ENCODE measurements at places on chromosomes 4 and X.

DNA sequence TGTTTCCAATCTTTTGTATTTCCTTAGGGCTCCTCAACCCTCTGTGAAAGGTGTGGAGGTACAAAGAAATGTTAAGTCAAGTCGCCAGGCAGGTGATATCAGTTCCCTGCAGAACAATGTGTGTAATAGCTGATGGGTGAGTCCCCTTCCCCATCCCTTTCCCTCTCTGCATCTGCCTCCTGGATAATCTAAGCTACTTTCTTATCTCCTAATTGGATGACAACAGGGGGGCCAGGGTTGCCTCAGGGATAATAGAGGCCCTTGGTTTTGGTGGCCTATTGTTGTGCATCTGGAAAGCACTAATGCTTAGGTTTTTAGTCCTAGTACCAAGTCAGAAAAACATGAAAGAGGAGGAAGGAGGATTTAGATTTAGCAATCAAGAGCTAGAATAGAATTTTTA is 29.1 kb downstream of the MAGED1 start:
- no peak for DNase-seq

DNA sequence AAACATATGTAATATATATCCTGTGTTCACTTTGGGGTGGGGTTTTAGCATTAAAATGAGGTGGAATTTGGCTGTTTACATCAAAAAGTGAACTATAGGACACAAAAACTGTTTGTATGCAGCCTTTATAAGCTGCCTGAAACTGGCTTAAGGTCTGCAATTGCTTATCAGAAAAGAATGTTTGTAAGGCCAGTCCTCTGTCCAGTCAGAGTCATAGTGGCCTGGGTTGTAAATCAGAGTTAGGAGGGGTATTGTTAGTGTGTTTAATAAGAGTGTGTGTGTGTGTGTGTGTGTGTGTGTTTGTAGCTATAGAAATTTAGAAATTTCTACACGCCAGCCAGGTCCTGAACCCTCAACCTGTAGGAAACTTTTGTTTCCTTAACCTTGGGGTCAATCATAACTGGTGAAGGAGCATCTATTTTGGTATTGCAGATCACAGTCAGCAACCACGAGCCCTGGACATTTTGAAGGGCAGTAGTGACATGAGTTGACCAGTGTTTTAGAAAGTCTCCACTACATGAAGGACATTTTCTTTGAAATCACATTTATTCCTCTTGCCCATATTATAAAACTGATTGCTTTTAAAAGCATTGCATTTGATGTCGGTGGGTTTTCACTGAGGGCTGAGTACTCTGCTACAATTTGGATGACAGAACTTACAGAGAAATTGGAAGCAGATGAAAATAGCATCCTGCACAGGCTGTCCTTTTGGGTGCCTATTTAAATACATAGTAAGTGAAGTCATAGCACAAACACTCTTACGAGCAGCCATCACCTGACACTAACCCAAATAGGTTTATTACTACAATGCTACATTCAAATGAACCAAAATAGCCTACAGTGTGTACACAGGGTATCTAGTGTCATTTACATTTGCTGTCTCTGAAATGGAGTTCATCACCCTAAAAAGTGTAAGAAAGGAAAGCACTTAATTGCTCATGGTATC is 11.2 kb upstream of the TMEM154 start:
- no peak for DNase-seq

DNA sequence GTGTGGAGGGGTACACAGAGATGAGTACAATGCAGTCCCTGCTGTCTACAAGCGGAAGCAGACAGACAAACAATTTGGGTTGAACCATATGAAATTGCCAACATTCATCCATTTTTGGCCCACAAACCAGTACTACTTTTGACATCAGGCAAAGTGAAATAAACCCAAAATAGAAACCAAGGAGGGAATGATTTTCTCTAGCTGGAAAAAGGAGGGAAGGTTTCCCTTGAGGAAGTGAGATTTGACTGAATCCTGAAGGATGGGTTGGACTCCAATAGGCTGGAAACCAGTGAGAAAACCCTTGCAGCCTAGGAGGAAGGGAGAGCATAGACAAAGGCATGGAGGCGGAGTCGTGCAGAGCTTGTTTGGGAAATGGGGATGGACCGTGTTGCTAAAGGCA is 63.5 kb upstream of the PJA1 start:
- no peak for DNase-seq

- DNase-seq, result no peak
Measured at GRCh38 chrX:117636826-117637225, 479.8 kb downstream of the KLHL13 start.

DNA sequence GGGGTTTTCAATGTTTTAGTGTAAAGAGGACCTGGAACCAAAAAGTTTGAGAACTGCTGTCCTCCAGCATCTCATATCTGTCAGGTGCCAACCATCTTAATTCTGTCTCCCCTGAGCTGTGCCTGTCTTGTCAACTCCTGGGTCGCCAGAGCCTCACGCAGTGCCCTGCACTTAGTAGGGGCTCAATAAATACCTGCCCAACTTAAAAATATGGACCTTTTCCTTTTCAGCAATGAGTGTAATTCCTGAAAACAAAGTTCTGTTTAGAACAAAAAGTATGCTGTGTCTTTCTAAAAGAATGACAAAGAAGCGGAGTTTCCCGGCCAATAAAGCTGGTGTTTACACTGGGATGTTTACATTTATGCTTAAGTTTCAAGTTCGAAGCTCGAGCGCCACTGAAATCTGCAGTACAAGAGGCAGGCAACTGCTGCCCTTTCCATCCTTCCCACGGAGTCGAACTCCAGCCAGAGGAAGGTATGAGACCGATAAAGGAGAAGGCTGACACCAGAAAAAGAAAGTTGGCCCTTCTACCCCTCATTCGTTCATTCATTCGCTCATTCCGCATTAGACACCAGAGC is 1.1 kb upstream of the HTATSF1 start:
- no peak for DNase-seq

GRCh38 chr4:118989098-118990080 is 100.7 kb downstream of the SYNPO2 start:
- no peak for DNase-seq

DNA sequence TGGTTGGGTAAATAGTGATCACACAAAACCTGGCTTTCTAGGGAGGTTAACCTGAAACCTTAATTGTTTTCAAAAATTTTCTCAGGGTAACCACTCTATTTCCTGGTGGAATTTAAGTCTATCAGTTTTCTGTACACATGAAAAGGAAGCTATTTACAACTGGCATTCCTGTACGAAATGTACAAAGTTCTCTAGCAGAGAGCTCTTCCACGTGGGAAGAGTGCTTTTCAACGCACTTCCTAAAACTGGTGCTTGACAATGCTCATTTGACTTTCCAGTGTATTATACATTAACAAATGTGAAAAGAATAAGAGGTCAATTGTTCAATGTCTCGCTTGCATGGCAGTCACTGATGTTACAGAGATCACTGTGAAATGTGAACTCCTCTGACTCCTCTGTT is 2.8 kb upstream of the SOD3 start:
- DNase-seq, result no peak

DNA sequence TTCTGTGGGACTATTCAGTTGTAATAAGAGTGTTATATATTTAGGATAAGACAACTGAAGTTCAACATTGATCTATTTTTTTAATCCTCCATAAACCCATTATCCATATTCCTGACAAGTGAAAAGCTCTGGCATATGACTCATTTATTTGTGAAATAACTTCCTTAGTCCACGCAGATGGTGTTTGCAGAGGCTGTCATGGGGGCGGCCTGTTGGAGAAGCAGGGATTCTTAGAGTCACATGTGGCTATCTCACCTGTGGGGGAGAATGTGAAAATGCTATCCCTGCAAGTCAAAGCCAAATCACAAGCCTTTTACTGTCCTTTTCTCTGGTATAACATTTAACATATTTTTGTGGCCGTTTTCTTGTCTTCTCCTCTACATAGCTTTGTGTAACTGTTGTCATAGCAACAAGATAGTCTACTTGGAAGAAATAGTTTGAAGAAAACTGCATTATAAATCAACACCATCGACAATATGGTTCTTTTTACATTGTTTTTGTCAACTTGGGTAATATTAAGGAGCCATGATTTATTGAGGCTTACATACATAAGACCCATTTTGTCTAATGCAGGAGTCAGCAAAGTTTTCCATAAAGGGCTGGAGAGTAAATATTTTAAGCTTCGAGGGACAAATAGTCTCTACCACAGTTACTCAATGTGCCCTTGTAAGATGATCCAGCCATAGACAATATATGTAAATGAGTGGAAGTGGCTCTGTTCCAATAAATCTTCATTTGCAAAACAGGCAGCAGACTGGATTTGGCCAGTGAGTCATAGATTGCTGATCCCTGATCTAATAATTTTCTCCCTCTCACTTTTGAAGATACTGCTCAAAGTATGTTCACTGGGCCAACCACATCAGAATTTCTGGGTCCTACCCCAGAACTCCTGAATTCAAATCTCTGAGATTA is 395.0 kb downstream of the DTHD1 start:
- DNase-seq, result no peak

GRCh38 chrX:118480172-118480571 is 15.4 kb upstream of the DOCK11 start:
- no peak for DNase-seq

DNA sequence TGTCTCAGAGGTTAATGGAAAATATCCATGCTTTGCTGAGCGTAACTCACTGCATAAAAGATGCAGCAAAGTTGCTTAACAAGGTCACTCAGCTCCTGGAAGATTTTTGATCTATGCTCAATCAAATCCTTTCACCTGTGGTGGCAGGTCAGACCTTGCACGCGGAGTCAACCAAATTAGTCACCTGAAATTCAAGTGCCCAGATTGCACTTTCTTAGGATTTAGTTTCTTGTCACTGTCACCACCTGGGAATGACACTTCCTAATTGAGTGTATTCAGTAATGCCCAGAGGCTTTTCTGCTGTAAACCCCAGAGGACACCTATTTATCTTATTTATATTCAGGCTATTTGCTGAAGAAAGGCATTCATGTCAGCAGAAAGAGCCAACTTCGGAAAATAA is 215.8 kb upstream of the SMIM31 start:
- DNase-seq, result no peak

- no peak for DNase-seq
Measured at GRCh38 chr4:64306255-64306565, 103.0 kb downstream of the TECRL start.

DNA sequence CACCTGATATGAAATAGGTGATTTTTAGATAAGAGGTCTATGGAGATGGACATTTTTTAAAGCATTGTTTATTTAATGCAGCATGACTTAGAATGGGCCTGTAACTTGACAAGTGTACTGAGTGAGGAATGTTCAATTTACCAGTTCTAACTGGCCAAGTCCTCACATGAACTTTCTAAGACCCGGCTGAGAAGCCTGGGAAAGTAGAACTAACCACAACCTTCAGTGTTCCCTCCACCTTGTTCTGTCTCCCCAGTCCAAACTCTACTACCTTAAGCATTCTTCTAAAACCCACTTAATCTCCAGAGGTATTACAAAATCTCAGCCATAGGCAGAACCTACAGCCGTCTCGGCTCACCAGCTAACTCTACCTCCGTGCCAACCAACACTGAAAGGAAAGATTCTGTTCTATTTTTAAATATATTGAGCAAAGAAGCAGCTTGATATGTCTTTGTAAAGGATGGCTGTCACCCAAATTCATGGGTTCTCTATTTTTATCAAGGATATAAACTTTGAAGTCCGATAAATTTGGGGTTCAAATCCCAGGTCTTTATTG is 6.8 kb downstream of the PPARGC1A start:
- no peak for DNase-seq

DNA sequence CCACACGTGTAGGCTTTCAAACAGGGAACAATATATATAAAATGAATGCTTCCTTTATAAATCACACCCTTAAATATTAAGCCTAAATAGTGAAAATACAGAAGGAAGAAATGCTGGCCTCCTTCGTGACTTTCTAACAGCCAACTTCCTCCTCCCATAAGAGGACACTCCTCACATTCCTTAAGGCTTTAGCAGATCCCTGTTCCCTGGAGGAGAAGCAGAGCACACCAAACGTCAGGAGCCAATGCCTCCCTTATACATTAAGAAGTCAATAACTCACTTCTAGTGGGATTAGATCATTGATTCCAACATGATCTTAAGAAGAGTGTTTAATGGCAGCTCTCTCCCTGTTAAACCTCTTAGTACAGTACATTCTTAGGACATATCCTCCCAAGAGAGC is 108.4 kb upstream of the FAM241A start:
- DNase-seq, result no peak

DNA sequence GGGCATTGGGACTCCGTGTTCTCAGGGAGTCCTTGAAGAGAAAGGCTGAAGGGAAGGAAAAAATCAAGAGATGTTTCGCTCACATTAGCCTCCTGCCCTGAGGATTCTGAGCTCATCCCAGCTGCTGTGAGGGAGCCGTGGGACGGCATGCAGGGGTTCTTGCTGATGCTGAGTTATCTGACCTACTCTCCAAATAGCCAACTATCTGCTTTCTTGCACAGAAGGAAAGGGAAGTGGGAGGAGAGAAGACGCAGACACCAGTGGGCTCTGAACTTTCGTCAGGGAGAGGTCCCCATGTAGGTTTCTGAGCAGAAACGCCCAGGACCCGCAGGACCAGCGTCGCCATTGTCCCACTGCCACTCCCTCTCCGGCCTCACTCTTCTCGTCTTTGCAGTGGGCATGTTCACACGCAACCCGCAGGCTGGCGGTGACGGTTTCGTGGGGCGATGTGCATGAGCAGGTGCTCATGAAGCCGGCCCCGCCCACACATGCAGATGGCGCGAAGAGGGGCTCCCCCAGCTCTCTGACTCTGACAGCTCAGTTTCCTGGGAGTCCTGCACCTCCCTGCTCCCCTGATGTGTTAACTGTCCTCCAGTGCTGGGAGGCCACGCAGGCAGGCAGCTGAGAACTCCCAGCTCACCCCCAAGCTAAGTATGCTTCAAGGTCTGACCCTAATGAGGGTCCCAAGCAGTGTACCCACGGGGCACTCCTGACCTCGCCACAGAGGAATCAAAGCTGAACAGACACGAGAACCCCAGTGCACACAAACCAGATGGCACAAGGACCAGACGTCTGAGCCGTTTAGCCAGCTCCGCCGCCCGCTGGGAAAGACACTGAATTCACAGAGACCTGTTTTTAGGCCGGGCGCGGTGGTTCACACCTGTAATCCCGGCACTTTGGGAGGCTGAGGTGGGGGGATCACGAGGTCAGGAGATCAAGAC is 13.6 kb upstream of the ABLIM2 start:
- no peak for DNase-seq

DNA sequence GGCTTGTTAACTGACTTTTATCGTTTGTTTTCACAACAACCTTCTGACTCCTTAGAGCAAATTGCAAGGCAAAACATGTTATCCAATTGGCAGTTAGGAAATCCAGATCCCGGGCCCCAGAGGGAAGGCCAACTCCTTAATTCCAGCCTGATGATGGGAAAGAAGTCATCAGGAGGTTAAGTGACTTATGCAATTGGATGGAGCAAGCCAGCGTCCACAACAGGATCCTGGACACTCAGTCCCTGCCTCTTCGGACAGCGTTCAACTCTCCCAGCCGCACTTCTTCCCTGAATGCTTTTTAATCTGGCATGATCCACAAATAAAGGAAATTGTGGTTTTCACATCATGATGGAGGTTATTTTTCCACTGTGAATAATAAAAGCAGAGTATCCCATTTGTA is 310.1 kb downstream of the RAB28 start:
- DNase-seq, result no peak

DNA sequence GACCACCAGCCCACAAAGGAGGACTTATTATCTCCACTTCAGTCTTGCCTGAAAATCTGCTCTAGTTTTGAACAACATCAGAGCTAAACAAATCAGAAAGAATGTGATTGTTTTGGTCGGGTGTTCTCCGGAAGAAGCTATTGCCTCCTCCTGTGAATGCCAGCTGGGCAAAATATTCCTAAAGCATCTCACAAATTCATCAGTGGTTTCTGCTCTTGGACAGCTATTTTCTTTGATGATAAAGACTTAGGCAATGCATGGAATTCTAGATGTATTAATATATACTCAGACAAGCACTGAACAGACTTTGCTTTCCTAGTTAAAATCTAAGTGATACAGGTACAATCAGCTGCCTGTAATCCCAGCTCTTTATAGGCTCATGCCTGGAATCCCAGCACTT is 71.8 kb downstream of the ASMT start:
- no peak for DNase-seq
